Inflammatory macrophage treated with lipopolysaccharide for 4 hours (primary cell): ENCODE measurements at places on chromosomes 11 and 22.

- no peak for DNase-seq
Measured at GRCh38 chr11:44760477-44760872, 33.7 kb downstream of the TSPAN18 start.

GRCh38 chr11:115464269-115464668 is 39.9 kb downstream of the CADM1 start:
- DNase-seq = no peak

GRCh38 chr11:36452961-36453360 is 57.1 kb downstream of the TRAF6 start:
- DNase-seq = no peak

DNA sequence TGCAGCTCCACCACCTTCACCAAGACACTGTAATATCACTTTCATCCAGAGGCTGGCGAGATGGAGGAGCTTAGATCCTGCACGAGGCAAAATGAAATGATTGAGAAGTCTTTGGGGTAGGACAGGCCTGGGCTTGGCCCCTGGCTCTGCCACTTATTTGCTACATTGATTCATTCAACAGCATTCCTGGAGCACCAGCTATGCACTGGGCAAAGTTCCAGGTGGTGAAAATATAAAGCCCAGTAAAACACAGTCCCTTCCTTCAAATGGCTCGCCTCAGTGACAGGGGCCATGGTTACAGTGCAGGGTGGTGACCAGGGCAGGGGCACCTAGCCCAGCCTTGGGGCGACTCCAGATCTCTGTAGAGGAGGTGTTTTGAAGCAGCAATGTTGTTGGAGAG is 19.7 kb downstream of the ALX4 start:
- DNase-seq = no peak

GRCh38 chr11:124194293-124195188 is 11.4 kb downstream of the OR10D3 start:
- no peak for DNase-seq

- DNase-seq = no peak
Measured at GRCh38 chr11:1089738-1090599, 15.3 kb downstream of the MUC2 start.

DNA sequence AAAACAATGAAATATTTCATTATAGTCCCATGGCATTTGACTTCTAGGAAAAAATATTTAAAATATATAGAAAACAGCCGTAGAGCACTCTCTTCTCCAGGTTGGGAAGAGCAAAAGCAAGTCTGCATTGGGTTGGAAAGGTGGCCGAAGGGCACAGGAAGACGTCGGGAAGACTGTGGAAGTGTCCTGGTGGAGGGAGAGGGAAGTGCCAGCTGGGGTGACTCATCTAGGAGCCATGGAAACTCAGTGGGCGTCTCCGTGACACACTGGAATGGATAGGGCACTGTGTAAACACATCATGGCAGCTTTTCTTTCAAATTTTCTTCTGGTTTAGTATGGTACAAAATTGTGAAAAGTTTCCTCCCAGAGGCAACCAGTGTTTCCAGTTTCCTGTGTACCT is 12.7 kb downstream of the GTPBP1 start:
- peak; percentile 61 for DNase-seq

DNA sequence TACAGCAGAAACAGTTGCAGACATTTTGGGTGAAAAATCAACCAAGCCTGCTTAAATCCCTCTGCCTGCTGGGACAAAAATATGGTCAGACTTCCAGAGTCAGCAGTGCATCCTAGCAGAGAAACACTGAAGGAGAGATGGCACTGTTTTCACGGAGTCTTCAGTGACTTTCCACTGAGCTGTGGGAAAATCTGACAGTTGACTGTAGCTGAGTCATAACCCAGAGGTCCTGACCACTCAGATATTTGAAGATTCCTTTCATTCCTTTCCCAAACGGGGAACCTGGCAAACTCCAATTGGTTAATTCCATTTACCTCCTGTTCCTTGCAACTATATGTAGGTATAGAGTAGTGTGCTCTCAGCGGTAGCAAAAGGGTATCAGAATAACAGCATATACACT is 20.9 kb upstream of the UPB1 start:
- peak; percentile 39 for DNase-seq

DNA sequence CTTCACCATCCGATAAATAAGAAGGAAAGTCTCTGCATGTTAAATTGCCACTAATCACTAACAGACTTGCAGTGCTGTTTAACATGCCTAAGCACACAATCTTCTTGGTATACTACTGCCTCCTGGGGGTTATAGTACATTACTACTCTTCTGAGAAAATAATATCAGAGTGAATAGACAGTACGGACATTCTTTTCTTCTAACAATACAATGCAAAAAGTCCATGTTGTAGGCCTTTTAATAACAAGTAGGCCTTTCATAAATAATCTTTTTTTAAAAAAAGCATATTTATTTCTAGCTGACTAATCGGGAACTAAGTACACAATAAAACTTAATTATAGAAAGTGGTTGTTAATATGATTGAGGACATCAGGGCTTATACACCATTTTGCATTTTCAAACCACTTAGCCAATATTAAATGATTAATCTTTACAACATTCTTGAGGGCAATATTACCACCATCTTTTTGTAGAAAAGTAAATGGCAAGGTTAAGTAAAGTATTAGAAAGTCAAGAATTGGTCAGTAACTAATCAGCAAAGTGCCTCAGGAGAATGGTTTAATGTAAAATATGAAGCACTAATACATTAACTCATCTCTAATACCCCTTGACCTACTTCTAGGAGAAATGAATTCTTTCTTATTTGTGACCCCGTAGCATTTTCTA is 84.7 kb downstream of the TTC28 start:
- peak; percentile 64 for DNase-seq
